GM04504 (cell line): ENCODE measurements at places on chromosomes 4 and X.

DNA sequence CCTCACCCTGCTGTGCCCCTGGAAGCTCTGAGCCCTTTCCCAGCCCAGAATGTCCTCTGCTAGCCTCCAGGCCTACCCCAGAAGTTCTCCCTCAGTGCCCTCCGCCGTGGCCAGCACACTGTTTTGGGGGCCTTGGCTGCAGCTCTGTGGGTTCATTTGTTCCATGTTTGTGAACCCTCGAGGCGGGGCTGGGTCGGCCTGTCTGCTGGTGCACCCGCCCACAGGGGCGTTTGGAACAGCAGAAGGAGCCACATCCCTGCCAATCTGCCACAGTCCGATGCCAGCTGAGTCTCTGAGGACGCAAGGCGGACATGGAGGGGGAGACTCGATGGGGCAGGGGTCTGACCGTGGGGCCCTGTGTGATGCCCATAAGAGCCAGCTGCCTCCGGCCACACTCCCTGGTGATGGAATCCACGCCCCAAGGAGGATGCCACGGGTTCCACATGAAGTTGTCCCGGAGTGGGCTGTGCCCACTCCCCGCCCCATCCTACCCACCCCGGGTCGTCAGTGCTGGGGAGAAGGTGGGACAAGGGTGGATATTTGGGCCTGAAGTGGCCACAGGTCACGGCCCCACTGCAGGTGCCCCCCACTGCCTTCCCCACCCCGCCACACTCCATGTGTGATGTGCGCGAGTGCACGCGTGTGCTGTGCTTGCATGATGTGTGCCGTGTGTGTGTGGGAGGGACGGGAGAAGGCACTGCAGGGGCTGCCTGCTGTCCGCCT, 7.1 kb downstream of the ATP5ME start:
- no peak for DNase-seq

DNA sequence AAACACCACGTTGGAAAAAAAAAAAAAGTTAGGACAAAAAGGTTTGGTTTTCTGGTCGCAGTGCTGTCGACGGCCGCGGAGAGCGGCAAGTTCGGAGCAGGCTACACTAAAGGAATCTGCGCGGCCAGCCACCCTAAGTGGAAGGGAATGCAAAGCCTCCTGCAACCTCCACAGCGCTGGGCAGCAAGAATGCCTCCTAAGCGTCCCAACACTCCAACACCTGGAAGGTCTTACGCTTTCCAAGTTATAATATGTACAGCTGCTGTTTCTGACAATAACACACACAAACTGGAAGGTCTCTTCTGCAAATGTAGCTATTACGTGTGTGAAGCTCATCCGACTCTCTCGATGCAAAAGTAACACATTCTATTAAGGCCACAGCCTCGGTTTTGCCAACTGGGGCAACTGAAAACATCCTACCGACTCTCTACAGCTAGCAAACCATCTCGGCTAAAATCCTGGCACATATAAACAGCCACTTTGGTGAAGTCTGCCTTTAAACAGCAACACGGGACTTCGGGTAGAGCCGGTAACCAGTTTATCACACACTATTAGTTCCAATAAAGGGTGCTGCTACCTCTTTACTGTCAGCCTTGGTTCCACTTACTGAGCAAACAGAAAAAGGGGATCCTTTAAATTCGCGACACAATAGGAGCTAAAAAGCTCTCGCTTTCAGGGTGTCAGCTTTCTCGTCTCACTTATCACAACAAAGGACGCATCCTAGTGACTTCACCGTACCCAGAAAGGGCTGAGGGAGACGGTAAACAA, 895 bp downstream of the SMIM14 start:
- no peak for DNase-seq

GRCh38 chr4:100539706-100540105, 21.9 kb upstream of the EMCN start:
- DNase-seq = no peak

DNA sequence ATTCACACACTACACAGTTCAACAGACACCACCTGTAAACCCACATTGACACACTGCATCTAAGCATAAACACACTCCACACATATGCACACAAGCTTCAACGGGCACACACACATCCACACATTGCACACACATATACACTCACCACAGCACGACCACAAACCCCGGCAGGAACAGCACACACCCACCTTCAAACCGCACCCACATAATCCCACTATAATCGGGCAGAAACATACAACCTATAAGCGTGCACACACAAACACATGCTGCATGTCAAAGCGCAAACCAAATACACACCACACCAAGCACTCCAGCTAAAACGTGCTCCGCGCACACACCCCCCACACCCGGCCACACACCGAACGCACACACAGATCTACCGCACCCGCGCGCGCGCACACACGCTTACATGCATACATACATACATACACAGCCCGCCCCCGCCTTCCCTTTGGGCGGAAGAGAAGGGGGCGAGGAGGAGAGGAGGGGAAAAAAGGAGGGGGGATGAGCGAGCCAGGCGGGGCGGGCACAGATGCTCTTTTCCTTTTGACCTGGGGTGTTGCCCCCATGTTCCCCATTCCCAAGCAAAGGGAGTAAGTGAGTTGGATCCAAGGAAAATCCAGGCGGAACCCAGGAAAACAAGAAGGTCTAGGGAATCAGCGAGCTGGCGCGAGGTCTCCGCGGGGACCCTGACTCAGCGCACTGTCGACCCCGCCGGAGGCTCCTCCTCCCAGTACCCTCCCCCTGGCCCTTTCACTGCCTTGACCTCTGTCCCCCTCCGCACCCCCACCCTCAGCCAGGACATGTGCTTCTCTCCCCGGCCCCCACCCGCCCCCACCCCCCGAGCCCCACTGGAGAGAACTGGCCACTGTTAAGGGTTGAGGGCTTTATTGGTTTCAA, 9.9 kb downstream of the ARHGAP36 start:
- no peak for DNase-seq

DNA sequence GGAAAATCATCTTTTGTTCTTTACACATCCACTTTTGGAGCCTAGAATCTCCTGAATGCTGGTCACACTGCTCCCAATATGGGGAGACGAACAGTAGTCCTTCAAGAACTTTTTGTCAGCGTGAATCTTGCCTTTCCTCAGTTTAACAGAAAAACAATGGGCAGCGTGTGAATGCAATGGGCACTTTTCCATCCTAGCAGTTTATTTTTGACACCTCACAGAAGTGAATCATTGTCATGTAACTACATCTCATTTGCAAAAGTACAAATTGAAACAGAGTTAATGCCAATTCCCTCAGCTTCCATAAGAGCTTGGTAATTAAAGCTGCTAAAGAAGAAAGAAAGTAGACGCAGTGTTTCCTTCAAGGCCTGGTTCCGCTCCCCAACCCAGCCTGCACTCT, 85.5 kb downstream of the DRD5 start:
- DNase-seq = no peak

GRCh38 chr4:167883266-167883665, 209.1 kb upstream of the ANXA10 start:
- no peak for DNase-seq

DNA sequence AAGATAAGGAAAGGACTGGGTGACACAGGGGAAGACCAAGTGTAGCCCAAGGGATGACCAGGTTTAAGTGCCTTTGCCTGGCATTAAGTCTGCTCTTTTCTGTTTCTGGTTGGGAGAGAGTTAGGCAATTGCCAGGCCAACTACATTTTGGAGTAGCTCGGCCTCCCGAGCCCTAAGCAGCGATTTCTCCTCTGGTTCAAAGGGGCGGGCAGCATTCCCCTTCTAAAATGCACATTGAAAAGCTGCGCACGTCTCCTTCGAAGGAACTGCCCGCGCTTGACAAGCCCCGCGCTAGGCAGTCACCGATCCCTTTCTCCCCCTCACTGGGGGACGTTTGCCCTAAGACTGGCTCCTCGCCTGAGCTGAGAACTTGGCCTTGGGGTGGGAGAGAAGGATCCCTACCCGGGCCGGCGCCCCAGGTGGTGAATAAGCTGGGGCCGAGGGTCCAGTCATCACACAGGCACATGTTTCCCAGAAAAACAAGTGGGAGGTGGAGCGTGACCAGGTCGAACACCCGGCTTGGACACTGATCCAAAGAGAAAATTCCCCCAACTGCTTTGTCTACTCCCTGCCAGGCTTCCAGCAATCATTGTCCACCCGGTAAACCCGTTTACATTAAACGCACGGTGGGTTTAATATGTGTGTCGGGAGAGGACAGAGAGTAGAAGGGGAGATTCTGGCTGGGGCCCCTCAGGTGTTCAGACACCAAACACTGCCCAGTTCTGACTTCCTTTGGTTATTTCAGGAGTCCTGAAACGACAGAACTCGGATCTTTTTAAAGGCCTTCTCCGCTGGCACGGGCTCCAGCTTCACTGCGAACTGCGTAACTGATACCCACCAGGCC, 4.0 kb downstream of the ARX start:
- no peak for DNase-seq

DNA sequence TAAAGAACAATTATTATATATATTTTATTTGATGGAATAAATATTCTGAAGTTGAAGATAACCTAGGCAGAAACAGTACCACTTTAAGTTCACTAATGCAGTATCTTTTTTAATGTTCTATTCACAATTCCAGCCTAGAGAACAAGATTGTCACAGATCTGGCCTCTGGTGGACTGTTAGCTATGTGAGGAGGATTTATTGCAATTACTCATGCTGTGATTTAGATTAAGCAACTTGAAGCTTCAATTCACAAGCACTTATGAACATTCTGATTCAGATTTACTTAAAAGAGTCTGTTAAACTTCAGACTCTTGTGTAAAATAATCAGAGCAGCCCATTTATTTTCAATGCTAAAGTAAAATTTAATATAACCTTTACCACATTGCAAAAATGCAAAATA, 1489.8 kb downstream of the STIM2 start:
- peak; percentile 28 for DNase-seq

- DNase-seq = no peak
These were observed 207.3 kb downstream of the SLC7A11 start for GRCh38 chr4:138034871-138035270.

DNA sequence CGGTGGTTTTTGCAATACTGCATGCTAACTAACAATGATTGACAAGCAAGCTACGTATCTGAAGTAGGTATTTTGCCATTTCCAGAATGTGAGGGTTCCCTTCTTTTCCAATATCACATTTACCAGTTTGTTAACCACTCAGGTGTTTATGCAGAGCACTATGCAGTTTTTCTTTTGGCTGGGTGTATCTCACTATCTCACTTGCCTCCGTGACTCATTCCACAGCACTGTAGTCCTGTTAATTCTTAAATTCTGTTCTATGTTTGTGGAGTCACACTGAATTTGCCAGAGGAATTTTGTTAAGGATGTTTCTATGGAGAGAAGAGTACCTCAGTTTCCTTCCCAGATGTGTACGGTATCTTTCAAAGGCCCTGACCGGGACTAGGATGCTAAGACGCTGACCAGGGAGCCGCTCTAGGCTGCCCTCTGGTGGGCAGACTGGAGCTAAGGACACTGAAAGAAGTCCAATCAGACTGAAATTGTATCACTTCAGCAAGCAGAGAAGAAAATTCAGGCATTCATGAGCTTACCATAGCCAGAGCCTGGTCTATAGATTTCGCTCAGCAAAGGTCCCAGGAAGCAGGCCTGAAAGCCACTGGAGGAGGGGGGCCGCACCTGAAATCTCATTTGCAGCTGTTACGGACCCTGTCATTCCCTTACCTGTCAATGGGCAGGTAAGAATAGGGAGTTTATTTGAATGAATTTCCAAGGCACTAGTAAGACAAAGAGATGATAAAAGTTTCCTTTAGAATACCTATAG, 388.4 kb upstream of the SPOCK3 start:
- peak; percentile 3 for DNase-seq

GRCh38 chrX:151722241-151722846, 6.5 kb downstream of the FATE1 start:
- peak; percentile 3 for DNase-seq

GRCh38 chr4:164318350-164318749, 435.6 kb upstream of the SMIM31 start:
- no peak for DNase-seq

- DNase-seq = no peak
These were observed 44.4 kb downstream of the LRBA start for GRCh38 chr4:150970685-150971151.

GRCh38 chr4:48489683-48490011, 405 bp upstream of the ZAR1 start:
- DNase-seq = no peak

DNA sequence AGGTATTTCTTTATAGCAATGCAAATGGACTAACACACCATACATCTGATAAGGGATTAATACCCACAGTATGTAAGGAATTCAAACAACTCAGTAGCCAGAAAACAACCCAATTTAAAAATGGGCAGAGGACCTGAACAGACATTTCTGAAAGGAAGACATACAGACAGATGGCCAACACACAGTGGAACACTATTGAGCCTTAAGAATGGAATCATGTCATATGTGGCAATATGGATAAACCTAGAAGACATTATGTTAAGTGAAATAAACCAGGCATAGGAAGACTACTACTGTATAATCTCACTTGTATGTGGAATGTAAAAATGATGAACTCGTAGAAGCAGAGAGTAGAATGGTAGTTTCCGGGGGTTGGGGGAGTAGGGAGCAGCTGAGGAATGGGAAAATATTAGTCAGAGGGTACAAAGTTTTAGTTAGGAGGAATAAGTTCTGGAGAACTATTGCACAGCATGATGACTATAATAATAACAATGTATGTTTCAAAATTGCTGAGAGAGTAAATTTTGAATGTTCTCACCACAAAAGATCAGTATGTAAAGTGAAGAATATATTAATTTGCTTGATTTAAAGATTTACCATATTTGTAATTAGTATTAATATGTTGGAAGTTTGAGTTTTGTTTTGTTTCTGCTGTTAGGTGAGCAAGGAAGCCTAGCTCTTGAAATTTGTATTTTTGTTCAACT, 25.2 kb downstream of the WDR44 start:
- DNase-seq = no peak

DNA sequence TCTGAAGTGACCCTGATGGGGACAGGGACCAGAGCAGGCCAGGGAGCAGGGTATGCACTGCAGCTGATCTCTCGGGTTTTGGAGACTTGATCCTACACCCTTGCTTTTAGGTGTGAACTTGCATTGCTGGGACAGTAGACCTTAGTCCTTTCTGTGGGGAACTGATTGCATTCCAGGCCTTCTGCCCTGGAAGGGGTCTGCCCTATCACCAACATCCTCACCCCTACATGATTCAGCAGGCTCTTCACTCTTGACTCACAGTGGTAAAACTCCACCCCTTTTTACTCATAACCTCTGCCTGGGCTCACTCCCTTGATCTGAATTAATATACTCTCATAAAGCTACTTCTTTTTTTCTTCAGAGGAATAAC, 6.6 kb upstream of the DDX60L start:
- no peak for DNase-seq

- no peak for DNase-seq
These were observed 976.8 kb upstream of the ADGRL3 start for GRCh38 chr4:60223208-60223923.

GRCh38 chr4:38724475-38724808, 58.3 kb downstream of the TLR10 start:
- DNase-seq = no peak

- DNase-seq = no peak
These were observed 1.9 kb downstream of the GASK1B start for GRCh38 chr4:158170691-158171561.
